Pulmonary artery endothelial cell (primary cell): ENCODE measurements at places on chromosomes 6 and 20.

GRCh38 chr6:24780206-24780605 lies 5.5 kb downstream of the GMNN start:
- DNase-seq, result no peak

GRCh38 chr20:46512943-46513844 lies at the start of gene ZNF334:
Gene ZNF334 (minus strand): TSS chr20:46513559. CDS start chr20:46512102, 1,457 bp downstream.
- DNase-seq, result no peak

GRCh38 chr6:44642349-44642748 lies 254.8 kb downstream of the CDC5L start:
- DNase-seq, result no peak

DNA sequence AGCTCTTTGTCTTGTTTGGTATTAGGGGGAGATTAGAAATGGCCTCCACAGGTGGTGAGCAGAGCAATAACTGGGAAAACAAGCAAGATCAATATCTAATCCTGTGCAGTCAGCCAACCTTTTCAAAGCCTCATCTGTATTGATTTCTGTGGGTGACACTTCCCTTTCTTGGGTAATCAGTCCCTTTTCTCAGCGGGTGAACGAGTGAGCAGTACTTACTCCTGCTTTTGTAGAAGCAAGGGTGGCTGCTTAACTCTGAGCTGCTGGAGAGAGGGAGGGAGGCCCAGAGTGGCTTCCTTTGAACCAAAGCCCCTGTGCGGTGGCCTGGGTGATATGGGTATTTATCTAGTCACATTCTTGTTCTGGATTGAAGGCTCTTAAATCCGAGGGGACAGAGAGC lies 254.8 kb upstream of the CHD6 start:
- DNase-seq, result no peak

- DNase-seq, result no peak
These were observed 253.4 kb upstream of the SULF2 start for GRCh38 chr20:48038713-48039112.
